Bone marrow (tissue), 2 donors: ENCODE measurements at places on chromosomes 13 and 19.

DNA sequence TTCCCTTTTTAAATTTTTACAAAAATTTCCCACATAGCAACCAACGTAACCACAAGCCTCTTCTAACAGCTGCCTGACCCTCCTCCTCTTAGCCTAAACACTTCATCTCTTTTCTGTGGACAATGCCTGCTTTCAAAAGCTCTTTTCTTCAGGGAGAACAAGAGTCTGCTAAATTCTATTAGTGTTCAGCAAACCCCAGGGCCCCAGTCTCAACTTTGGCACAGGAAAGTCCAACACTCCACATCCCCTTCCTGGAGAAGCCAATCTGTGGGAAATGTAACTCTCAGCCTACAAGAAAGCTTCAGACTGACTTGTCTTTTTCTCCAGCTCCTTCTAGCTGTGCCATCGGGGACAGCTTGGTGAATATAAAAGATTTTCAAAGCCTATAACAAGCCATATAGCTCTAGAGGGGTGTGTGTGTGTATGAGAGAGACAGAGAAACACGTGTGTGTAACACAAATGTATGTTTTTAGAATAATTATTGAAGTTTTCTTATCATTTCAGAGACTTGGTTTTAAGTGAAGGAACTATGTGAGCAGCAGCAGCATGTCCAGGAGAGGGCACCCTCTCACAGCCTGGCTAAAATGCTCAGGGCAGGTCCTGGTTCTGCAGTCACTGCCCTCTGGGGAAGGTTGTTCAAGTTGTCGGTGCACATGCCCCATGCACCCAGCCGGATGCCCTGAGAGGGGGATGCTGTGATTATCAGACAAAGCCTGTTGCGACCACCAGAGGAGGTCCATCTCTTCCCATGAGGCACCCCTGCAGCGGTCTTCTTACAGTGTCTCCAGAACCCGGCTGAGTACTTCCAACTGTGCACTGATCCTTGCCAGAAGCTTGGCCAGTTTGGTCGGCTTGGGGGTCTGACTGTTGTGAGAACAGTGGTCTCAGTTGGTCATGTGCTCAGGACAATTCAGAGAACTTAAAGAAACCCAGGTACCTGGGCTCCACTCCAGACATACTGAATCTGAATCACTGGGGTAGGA, 34.4 kb downstream of the CCDC70 start:
- no peak for DNase-seq

DNA sequence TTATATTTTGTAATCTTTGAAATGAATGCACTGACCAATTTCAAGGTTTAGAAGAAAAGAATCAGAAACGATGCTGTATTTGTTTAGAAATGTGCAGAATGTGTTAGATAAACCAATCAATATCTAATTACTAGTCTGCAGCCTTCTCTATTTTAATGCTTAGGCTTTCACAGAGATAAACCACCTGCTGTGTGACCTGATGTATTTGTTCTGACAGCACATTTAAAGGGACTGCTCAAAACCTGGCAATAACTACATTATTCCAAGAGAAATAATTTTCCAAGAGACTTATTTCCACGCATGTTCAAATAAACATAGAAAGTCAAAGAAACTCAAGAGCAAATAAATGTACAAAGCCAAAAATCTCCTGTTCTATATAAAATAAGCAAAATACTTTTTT, 641.6 kb upstream of the PCDH20 start:
- DNase-seq, result no peak

DNA sequence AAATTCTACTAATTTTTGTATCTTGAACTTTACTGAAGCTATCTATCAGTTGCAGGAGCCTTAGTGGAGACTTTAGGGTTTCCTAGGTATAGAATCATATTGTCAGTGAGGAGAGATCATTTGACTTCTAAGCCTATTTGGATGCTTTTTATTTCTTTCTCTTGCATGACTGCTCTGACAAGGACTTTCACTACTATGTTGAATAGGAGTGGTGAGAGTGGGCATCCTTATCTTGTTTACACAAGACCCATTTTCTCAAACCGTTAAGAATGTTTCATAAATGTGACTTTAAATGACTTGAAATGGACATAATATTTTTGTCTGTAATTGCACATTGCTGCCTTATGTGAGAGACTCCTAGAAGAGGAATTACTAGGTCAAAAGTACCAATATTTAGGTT, 17.9 kb upstream of the CSNK1A1L start:
- no peak for DNase-seq

DNA sequence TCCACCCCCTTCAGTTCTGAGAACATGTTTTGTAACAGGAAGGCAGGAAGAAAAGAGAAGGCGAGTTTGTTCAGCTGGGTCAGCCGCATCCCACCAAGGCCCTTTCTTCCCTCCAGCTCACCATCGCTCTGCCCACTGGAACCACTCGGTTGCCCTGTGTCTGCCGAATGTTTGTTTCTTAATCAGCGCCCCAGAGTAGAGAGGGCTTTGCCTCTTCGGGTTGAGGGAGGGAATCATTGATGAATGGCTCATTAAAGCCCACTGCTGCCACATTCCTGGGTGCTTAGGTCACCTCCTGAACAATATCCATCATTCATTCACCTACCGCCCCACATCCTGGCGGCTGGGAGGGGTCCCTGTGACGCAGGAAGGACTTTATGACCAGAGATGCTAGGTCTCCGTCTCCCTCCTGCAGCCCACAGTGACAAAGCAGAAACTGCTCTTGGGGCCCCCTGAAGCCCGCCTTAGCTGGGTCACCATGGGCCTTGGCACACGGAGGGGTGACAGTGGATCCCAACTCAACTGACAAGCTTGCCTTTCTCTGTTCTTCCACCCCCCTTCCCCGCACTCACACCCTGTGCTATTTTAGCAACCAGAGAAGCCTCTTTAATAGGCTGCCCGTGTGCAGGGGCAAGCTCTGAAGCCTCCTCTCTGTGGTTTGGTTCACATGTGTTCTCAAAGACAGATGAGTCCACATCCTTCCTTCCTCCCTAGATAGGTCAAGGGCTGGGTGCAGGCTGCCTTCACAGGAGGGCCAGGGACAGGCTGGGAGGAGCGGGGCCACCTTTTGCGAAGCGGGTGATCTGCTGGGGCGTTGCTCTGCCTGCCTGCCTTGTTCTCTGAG, 46.2 kb downstream of the ACTN4 start:
- peak; percentile 85 for DNase-seq

- no peak for DNase-seq
These were observed 14.6 kb downstream of the KCTD15 start for GRCh38 chr19:33811246-33811645.

DNA sequence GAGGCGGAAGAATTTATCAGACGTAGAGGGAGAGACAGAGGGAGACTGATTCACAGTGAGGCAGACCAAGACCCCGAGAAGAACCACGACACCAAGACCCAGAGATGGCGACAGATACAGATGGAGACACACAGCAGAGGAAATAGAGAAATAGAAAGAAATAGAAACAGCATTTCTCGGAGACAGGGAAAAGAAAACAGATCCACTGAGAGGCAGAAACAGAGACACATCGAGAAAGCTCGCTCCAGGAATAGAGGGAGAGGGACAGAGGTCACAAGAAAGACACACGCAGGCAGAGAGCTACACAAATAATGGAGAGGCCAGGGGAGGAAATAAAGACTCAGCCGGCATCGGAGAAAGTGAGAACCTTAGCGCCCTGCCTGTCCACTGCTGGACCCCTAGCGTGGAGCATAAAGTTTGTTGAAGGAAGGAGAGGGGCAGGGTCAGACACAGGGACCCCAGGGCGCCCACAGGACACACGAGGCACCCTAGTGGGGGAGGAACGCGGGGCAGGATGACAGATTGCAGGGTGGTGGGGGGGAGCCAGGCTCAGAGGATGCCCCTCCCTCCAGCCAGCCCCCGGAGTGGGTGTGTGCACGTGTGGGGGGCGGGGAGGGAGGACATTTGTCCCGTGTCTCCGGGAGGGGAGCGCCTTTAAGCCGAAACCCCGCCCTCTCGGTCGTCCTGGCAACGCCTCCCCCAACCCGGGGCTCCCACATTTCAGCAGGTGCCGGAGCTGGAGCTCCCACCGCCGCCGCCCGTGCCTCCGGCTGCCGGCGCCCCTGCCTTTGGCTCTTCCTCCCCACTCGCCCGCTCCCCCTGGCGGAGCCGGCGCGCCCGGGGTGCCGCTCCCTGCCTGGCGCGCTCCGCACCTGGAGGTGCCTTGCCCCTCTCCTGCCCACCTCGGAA, at the start of gene PRKCG:
TSS of gene PRKCG (plus strand) at position 716 of the 909 bp plus-strand sequence. CDS start 298 bp downstream, outside the sequence.
- DNase-seq, result no peak

DNA sequence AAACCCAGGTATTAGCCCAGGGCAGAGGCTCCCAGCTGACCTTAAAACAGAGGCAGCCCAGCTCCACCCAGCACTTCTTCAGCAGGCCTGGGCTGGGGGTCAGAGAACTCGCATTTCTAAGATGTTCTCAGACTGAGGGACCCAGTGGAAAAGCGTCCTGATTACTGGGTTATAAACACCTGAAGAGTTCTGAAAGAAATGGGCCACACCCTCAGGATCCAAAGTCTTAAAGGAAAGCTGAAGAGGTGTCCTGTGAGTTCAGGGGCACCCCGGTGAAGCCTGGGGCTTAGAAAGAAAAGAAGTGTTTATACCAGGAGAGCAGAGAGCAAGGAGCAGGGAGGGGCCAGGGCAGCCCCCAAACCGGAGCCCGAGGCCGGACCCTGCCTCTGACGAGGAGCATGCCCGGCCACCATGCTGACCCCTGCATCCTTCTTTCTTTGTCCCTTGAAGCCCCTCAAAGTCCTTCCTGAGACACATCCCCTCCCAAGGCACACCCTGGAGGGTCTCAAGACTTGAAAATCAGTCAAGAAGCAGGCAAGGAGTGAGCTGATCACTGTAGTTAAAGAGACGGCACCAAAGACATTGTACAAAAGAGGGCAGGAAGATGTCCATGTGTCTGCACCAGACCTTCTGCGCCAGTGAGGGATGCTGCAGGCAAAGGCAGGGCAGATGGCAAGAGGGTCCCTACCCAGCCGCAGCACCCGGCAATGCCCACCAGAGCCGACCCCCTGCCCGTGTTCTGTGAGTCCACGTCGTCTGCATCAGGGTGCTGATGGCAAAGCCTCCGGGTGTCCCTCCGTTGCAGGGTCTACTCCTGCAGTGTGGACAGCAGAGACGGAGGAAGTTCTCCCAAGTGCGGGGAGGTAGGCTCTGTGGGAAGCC, 10.6 kb upstream of the RAB20 start:
- no peak for DNase-seq

- DNase-seq, result peak; percentile 23
These were observed 137.5 kb downstream of the SIPA1L3 start for GRCh38 chr19:38044267-38045111.

DNA sequence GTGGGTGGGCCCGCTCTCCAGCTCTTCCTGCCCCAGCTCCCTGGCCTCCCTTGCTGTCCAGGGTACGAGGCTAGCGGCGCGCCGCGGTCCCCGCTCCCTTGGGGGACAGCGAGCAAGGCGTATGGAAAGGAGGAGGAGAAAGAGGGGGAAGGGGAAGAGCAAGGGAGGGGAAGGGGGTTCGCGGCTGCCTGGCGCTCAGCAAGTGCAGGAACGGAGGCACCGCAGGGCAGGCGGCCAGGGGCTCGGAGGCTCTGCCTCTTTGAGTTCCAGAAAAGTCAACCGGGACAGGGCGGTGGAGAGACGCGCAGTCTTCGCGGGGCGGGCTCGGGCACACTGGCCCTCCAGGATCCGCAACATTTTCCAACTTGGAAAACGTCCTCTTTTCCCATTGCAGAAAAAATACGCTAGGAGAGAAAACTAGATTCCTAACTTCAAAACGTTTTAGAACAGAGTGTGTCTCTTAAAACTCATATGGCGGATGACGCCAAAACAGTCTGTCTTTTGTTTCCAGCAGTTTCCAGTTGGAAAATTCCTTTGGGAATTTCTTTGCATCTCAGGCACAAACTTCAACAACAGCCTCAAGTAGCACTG, 23.1 kb upstream of the TNFRSF19 start:
- no peak for DNase-seq

- no peak for DNase-seq
These were observed 32.8 kb downstream of the TMEM161A start for GRCh38 chr19:19105365-19106055.
